ENCODE measurements at places on chromosomes 1 and 21. TPM values are rescaled to one million over a fixed set of nuclear protein-coding genes. Genes with fewer than 3 reads are reported as not detected.

FCRL2 gene
- not detected for total RNA-seq

- DNase-seq, result no peak
Observed at GRCh38 chr1:93142161-93142560, 38.1 kb downstream of the TMED5 start.

DNA sequence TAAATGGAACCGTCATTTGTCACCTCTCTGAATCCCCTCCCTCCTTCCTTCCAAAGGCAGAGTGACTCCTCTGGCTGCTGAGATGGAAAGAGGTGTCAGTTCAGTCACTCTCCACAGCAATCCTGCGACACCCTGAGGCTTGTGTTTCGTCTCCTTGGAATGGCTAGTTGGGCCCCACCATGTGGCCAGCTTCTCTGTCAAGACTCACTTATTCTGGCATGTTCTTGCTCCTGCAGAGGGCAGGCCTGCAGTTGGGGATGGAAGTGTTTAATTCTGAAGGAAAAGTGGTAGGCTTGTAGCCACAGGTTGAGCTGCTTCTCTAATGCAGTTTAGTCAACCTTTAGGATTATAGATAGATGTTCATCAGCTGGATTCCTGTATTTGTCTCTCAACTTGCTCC is 149.6 kb downstream of the LMO4 start:
- DNase-seq, result no peak

- DNase-seq, result no peak
Observed at GRCh38 chr1:22712502-22713271, 2.0 kb downstream of the EPHB2 start.

PUM1 gene
- total RNA-seq, result 109 TPM

- DNase-seq, result no peak
Observed at GRCh38 chr1:29029667-29030066, 94.0 kb downstream of the TMEM200B start.

NR0B2 gene
- 5.2 TPM for total RNA-seq

GRCh38 chr1:46057781-46058180 is 74.6 kb downstream of the PIK3R3 start:
- DNase-seq, result no peak

- no peak for DNase-seq
Observed at GRCh38 chr1:5098981-5099385, 444.6 kb downstream of the AJAP1 start.

DNA sequence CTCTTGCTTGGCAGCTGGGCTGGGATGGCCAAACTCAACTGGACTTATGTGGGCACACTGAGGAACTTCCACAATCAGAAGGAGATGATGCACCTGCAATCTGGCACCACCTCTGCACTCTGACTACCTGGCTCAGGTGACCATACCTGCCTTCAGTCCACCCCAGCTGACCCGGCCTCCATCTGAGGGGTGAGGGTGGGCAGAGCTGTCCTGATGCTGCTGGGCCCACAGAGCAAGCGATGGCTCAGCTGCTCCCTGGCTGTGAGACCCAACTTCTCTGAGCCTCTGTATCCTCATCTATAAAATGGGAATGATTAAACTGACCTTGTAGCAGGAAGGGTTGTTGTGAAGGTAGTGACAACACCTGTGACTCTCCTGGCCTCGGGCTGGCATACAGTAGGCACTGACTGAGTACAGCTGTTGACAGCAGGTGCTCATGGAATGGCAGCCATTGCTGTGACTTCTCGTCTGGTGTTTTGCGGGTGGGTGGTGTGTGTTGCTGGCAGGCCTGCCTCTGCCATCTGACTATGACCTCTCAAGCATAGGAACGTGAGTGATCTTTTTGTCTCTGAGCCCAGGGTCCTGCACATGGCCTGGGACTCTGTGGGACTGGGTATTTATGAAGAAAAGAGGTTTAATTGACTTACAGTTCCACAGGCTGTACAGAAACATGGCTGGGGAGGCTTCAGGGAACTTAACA is 438.5 kb downstream of the PTPRU start:
- DNase-seq, result no peak
